T-helper 2 cell (primary cell): ENCODE measurements at places on chromosomes 16 and 17.

DNA sequence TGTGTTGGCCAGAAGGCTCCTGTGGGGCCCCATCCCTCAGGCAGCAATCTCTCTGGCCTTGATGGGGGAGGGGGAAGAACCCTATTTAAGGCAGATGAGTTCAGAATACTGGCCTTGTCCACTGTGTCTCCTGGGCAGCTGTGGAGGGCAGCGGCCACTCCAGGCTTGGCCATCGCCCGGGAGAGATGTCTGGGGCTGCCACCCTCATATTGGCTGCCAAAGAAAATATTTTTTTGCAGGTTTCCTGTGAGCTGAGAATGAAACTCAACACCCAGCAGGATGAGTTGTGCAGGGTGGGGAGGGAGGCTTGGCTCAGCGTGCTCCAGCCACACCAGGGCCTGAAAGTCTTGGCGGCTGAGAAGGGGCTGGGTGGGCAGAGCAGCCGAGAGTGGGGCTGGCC lies 14.4 kb upstream of the TIMP2 start:
- DNase-seq, result no peak

DNA sequence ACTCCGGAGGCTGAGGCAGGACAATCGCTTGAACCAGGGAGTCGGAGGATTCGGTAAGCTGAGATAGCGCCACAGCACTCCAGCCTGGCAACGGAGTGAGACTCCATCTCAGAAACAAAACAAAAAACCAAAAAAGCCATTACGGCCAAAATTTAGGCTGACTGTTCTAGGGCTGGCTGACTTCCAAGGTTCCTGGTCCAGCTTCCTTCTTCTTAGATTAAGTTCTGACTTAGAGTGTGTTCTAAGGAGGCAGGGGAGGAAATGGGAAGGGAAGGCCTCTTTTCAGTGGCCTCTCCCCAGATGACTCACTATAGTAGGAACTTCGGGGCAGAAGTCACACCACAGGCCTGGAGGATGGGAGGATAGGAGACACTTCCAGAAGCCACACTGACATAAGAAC lies 27.7 kb upstream of the CLEC18B start:
- no peak for DNase-seq

DNA sequence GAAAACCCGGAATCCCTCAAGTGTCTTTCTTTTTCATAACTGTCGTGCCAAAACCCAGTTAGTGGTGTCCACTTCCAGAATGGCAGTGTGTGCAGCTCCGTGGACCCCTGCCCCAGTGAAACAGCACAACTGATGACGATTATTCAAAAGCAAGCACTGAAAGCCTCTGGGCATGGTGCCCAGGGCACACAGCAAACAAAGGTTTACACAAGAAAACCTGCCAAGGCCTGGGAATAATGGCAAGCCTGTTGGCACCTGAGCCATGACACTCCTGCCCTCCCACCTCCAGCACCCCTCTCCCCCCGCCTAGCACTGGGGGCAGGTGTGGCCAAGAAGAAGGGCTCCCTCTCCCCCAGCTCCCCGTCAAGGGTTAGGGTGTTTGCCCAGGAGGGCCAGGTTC lies 2.8 kb downstream of the PKMYT1 start:
- DNase-seq, result no peak

DNA sequence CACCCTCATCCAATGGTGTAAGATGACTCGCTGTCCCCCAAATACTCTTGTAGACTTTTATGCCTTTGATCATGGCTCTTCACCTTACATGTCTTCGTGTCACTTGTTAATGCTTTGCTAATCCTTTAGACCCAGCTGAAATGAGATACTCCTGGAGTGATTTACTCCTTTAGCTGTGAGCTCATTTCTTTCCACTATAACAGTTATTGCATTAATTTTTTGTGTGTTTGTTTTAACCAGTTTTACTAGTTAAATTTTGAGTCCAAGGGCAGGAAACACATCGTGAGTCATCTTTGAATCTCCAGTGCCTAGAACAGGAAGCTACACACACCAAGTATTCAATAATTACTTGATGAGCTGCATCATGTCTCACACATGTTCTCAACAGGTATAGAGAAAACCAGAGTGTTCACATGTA lies 6.5 kb upstream of the CTCF start:
- DNase-seq, result no peak

- no peak for DNase-seq
Measured at GRCh38 chr16:85950136-85950918, 51.4 kb downstream of the IRF8 start.

- DNase-seq, result no peak
Measured at GRCh38 chr17:6867849-6868248, 36.3 kb upstream of the TEKT1 start.

DNA sequence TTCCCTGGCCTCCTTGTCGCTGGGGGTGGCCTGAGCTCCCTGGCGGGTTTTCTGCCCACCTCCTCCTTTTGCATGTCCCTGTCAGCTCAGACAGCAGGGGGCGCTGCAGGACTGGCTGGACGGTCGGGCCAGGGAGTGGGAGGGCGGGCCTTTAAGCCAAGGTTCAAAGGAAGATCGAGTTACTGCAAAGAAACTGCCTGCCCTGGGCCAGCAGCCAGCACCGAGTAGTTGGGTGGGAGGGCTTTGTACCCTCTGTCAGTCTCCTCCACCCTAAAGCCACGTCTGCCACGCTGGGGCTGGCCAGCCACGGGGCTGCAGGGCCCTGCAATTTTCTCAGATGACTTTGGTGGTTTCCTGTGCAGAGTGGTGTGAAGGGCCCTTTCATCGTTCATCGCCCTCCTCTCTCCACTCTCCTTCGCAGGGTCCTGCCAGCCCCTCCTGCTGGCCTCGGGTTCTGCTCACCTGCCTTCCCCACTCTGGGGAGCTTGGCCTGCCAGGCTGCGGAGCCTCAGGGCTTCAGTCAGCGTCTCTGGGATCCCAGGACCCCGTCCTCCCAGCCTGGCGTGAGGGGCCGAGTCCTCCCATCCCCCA lies 12.3 kb downstream of the GPR142 start:
- DNase-seq, result peak; percentile 72

GRCh38 chr16:78593352-78593751 lies 493.9 kb downstream of the WWOX start:
- no peak for DNase-seq

- DNase-seq, result peak; percentile 21
Measured at GRCh38 chr17:7132511-7133094, 18.0 kb upstream of the ASGR2 start.

- DNase-seq, result no peak
Measured at GRCh38 chr16:73735954-73736353, 560.7 kb upstream of the PSMD7 start.

GRCh38 chr17:77548967-77549366 lies 408.2 kb downstream of the SEC14L1 start:
- DNase-seq, result no peak

DNA sequence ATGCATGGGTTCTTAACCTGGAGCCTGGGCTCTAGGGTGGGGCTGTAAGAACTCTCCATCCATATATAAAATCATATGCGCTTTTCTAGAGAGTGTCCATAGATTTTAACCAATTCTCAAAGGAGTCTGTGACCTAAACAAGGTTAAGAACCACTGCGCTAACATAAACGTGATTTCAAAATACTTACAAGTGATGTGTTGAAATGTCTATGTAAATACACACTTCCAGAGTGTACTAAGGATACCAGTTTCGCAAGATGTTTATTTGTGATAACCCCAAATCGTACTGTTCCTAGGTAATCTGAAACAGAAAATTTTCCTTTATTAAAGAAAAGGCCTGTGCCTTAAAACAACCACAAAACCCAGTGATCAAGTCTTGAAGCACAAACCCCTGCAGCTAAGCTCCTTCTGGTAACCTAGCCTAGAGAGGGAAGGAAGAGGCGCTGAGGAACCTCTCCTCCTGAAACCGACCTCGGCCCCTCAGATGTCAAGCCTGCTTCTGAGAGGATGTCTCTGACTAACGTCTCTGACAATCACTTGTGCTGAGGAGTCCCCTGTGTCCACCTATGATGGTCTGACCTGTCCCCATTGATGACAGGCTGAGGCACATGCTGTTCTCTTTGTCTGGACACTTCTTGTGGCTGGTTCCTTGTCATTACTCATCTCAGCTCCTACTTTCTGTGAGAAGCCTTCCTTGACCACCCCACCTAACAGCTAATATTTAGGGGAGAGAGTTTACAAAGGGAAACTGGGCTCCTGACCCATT lies 32.2 kb downstream of the SNN start:
- no peak for DNase-seq

DNA sequence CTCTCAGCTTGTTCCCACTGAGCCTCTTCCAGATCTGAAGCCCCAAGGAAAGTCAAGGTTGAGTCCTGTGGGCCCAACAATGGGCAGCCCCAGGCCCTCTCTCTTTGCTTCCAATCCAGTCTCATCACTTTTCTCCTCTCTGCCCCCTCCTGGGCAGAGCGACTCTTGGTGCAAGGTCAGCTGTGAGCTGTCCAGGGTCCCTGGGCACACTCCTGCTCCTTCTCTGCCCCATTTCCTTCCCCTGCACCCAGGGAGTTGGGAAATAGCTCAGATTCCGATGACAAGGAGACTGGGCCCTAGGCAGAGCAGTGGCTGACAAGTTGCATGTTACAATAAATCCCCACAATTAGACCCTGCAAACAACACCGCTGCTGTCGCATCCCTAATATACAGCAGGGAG lies 16.1 kb upstream of the CRHR1 start:
- DNase-seq, result no peak

DNA sequence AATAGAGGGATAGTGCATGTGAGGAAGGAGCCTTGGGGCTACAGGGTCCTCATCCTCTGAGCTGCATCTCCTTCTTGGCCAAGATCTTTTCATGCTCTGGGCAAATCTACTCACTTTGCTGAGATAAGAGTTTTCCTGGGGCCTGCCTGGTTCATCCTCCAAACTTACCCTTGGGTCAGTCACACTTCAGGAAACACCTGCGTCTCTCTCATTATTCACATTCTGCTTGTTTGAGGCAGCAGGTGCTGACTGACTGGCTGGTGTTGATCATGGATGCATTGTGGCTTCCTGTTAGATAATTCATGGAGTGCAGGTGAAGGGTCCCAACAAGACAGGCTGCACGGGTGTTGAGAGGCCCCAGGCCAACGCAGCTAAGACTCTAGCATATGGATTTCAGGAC lies 162.6 kb downstream of the SALL1 start:
- DNase-seq, result no peak

DNA sequence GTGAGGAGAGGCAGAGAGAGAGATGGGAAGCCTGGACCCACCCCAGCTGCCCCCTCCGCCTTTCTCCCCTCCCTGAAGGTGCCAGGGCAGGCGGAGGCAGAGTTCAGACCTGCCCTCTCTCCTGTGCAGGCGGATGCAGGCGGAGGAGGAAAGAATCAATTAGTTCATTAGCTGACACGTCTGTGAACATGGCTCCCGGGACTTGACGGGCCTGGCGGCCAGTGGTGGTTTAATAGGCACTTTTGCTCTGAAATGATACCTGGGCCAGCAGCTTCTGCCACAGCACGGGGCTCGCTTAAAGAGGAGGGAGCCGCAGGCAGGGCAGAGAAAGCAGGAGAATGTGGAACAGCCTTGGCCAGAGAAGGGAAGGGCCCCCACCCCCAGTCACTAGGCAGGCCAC lies 98.1 kb downstream of the SDK2 start:
- DNase-seq, result no peak

DNA sequence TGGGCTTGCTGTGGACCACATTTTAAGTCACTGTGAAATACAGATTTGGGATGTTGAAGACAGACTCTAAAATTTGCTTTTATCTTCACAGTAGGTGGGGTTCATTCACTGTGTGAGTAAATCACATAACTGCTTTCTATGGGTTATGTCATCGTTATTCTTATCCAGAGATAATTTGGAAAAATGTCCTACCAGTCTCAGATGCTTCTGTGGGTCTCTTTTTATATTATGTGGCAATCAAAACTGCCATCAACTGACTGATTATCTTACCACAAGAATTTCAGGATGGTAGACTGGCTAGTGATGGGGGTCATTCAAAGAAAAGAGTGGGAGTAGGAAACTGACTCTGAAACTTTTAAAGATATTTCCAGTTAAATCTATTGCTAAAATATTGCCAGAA lies 3.1 kb downstream of the HSBP1 start:
- DNase-seq, result no peak

GRCh38 chr17:60679287-60679686 lies 1.6 kb downstream of the BCAS3 start:
- DNase-seq, result no peak

- no peak for DNase-seq
Measured at GRCh38 chr17:69457603-69458002, 43.1 kb downstream of the MAP2K6 start.

GRCh38 chr16:72597938-72598337 lies 426.0 kb upstream of the PMFBP1 start:
- no peak for DNase-seq

DNA sequence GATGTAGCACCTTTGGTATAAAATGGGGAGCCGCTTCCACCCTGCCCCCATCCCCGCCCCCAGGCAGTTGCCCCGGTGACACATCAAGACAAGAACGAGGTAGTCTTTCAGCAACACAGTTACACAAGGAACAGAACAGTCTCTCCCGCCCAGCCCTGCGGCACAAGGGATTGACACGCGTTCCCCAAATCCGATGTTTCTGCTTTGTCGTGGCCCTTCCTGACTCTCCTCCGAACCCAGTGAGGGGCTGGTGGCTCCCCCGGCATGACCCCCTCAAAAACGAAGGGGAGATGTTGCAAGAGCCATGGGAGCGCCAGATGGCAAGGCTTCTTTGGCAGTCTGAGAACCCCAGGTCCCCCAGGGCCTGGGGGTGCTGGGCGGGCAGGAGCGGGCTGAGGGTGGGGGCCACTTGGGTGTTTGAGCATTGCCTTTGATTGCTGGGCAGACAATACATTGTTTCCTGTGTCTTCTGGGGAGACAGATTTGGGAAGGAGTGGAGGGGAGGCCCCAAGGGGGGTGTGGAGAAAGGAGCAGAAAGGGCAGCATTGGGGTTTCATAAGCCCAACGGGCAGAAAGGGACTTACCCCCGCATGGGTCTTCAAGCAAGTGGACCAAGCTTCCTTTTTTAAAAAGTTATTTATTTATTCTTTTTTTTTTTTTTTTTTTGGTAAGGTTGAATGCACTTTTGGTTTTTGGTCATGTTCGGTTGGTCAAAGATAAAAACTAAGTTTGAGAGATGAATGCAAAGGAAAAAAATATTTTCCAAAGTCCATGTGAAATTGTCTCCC lies 16.6 kb downstream of the COL1A1 start:
- DNase-seq, result no peak

- no peak for DNase-seq
Measured at GRCh38 chr17:63480192-63480784, 3.4 kb downstream of the ACE start.
